ENCODE measurements at places on chromosomes 5 and 9.

GRCh38 chr9:29511680-29512079 is 1938.4 kb upstream of the C9orf72 start:
- no peak for DNase-seq

GRCh38 chr9:34185778-34186551 is 7.1 kb downstream of the UBAP1 start:
- DNase-seq = no peak

GRCh38 chr9:6473151-6473550 is 60.2 kb downstream of the UHRF2 start:
- no peak for DNase-seq

- no peak for DNase-seq
Measured at GRCh38 chr5:34734326-34734725, 78.2 kb downstream of the RAI14 start.

DNA sequence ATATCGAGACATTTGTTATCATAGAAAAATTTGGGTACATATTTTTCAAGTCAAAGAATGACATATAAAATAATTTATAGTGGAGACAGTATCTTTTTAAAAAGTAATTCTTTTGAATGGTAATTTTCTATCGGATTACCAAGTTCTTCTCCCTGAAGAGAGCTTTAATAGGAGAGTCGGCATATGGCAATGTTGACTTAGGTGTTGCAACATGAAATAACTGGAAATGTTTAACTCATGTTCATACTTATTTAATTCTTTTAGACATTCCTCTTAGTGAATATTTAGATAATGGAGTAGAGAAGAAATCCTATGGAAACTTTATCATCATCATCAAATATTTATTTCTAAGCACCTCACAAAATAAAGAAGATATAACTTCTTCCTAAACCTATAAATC is 118.2 kb upstream of the CTNND2 start:
- DNase-seq = peak; percentile 58

DNA sequence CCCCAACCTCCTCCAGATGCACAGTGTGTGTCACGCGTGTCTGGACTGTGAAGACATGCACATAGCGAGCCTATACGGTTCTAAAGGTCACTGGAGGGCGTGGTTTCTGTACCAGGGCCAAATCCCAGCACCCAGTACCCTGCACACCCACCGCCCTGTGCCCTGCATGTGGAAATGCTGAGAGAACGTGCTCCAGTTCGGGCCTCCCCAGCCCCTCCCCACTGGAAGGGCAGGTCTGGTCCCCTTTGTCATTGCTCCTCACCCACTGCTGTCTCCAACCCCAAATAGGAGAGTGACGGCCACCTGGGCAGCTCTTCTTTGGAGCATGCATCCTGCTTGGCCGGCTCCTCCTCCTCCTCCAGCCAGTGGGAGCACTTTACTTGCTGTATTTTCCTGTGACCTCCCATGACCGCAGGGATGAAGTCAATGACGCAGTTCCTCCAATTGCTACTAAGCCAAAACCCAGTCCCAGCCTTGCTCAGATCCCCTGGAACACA is 116.7 kb downstream of the WNK2 start:
- DNase-seq = no peak

DNA sequence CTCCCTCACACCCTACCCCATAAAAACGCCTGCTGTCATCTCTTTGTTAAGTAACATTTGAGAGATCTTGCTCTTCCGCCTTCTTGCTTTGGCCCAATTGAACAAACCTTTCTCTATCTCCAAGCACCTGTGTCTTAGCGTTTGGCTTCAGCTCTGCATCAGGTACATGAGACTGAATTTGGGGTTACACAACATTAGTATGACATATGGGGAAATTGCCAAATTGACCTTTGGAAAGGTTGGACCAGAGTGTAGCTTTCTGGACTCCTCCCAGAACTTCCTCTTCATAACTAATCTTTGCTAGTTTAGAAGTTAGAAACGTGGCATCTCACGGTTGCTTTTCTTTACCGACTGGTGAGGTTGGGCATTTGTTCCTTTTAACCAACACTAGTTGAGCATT is 3.5 kb upstream of the EXOSC3 start:
- DNase-seq = no peak

GRCh38 chr5:134945041-134945440 is 22.7 kb upstream of the CATSPER3 start:
- no peak for DNase-seq

DNA sequence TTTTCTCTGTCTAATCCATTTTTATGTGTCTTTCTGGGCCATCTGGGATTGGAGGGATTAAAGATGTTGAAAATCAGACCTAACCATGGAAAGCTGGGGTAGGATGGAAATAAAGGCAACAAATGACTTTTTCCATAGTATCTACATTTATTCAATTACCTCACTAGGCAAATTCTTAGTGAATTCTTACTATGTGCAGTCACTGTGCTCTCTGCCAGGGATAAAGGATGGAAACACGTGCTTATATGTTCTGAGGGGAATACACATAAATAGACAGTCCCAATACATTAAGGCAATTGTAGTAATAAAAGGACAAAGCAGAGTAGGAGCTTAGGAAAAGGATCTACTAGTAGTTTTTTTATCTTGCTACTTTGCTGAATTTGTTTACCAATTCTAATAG is 214.2 kb downstream of the PRR16 start:
- no peak for DNase-seq

DNA sequence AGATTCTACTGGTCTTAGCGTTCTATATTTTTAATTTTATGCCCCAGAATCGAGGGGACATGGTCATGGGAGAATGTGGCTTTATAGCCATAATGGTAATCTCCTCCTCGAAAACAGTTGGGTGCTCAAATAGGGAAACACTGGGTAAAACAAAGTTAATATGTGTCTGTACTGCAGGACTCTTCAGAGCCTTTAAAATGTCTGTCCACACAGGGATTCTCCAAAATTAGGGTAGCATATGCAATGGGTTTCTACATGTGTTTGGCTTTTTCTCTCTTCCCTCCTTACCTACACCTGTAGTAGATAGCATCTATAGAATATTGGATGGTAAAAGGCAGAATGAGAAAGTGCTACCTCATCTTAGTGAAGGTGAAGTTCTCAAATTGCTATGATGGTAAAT is 130.0 kb upstream of the NR3C1 start:
- DNase-seq = no peak

GRCh38 chr5:158739951-158740757 is 359.6 kb downstream of the EBF1 start:
- no peak for DNase-seq

DNA sequence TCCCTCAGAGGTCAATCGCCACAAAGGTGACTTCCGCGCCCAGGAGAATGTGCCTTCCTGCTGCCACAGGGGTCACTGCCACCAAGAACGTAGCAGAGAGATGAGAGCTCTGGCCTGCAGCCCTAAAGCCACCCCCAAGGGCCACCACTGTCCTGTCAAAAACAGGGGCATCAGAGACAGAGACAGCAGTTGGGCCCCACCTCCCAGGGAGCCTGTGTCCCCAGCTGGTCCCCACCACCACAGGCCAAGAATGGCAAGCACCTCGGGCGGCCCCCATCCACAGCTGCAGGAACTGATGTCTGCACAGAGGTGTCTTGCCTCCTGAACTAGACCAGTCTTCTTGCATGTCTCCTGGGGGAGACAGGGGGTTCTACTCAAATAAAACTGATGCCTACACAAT is 5.8 kb downstream of the SPATA31E1 start:
- no peak for DNase-seq

DNA sequence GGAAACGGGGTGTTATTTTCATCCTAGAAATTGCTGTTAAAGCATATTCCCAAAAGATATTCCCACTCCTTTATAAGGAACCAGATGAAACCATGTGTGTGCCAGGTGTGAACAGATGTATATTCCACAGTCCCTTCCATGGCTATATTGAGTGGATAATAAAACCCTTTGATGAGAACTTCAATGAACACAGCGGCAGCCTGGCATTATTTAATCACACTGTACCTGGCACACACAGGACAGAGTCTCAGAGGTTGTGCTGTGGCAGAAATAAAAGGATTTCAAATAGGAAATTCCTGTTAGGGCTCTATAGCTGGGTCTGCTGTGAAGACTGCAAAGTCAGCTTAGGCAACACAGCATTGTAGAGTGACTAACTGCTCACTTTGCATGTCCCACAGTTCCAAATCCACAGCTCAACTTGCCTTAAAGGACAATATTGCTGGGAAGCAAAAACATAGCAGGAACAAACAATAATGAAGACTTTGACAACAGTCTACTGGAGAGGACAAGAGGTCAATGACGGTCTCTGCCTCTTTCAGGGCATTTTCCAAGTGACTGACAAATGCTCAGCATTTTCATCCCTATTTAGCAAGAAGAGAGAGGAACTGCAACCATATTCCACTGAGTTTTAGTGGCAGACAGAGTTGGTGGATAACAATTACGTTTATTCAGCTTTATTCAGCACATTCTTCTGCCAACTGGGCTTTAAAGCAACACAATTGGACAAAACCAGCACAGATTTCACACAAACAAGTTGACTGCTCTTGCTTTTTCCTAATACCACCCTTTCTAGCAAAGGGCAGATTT is 255.7 kb upstream of the RGMB start:
- DNase-seq = no peak

DNA sequence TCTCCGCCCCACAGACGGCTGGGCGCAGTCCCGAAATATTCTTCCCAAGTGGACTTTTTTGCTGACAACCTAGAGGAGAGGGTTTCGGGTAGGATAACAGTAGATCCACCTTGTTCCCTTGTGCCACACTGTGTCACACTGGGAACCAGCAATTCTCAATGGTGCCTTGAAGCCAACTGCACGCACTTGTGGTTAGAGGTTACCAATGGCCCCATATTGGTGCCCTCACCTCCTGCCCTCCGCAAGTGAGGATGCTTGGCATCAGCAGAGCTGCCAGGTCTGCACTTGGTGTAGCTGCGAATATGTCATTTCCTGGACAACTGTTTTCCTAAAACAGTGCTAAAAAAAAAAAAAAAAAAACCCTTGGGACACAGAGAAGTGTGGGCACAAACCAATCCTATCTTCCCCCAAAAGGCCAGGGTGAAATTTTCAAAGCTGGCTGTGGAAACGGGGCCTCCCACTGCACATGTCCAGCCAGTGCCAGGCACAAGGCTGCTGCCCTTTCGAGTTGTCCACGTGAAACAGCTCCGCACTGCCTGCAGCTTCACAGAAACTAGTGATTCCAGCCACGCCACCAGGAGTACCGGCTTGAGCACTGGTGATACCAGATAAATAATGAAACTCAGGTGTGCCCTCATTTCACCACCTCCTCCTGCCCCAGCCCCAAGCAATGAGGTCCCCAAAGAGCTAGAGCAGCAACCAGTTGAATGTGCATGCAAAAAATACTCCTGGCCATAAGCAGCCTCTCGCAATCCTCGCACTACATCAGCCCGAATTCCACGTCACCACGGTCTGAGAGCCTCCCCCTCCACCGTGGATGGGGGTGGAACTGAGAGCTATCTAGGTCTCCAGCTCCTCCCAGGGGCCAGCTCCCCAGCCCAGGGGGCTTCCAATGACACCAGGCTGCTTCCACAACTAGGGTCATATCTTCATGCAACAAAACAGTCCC is 51.2 kb downstream of the USP20 start:
- no peak for DNase-seq

GRCh38 chr9:389159-389558 is 174.5 kb downstream of the DOCK8 start:
- no peak for DNase-seq

DNA sequence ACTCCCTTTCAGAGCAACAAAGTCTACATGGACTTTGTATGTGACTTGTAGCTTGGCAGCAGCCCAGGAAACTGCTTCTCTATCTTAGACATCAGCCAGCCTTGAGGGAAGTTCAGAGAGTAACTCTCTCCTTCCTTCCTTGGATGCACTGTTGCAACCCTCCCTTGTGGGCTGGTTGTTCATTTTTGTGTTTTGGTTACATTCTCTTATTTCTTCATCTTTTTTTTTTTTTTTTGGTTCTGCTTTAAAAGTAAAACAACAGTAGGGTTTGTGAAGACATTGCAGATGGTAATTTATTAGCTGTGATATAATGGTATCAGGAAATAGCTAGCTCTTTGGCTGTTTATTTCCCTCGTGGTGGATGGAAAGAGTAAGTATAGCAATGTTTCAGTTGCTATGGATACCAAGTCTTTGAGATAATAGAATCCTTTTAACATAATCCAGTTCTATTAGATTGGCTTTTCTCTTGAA is 97.9 kb upstream of the MAMDC2 start:
- no peak for DNase-seq

GRCh38 chr5:37971483-37972024 is 131.7 kb upstream of the GDNF start:
- DNase-seq = no peak

DNA sequence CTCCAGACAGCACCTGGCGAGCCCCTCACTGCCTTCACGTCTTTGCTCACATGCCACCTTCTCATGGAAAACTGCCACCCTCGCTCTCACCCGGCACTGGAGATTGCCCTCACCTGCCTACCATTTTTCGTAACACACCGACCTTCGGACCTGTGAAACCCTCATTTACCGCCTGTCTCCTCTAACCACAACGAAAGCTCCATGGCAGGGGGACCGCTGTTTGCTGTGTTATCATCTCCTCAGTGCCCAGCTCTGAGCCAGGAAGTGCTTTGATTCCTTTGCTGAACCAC is 109.2 kb upstream of the PHYKPL start:
- no peak for DNase-seq

DNA sequence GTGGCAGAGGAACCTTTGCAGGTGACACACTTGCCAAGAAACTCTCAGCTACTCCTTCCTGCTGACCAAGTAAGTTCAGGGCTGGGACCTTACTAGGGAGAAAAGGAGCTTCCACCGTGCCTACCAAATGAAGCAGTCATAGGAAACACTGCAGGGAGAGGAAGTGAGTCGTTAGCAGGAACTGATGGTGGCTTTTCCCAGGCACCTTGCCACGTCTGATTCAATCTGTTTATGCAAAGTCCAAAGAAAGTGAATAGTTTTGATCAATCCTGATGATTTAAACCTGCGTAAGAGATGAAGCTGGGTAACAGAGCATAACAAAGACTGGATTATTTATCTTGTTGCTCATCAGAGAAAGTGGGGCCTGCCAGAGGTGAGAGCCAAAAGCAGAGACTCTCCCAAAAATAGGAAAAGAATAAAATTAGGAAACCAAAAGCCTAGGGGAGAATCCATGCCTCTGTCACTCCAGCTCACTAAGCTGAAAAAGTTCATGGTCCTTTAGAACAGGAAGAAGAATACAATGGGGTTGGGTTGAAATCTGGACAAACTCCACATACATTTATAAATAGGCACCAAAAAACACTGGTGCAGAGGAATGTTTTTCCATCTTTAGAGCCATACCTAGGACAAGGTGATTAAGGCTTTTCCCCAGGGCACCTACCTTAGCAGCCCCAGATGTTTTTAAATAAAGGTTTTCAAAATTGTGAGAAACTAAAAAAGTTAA is 9.3 kb upstream of the PFDN1 start:
- no peak for DNase-seq

DNA sequence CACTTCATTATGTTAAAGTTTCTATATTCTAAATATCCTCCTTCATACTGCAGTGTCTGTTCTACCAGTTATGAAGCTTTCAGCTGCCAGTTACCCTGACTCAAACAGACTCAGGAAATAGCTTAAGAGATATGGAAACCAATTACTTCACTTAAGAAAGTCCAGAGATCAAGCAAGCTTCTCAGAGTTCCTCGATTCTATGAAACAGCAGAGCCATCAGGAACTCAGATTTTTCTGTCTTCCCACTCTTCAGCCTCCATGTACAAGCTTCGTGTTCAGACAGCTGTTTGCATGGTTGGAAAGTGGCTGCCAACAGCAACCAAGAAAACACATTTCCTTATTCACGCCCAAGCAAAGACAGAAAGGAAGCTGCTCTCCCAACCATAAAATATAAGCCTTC is 216.1 kb downstream of the ACTL7B start:
- no peak for DNase-seq

Data from NCI-H524 treated with DMSO at 0.1 percent for 48 hours (cell line).